ENCODE measurements at places on chromosomes 4 and X.

GRCh38 chr4:155037031-155037430 is 171.4 kb upstream of the NPY2R start:
- no peak for DNase-seq

DNA sequence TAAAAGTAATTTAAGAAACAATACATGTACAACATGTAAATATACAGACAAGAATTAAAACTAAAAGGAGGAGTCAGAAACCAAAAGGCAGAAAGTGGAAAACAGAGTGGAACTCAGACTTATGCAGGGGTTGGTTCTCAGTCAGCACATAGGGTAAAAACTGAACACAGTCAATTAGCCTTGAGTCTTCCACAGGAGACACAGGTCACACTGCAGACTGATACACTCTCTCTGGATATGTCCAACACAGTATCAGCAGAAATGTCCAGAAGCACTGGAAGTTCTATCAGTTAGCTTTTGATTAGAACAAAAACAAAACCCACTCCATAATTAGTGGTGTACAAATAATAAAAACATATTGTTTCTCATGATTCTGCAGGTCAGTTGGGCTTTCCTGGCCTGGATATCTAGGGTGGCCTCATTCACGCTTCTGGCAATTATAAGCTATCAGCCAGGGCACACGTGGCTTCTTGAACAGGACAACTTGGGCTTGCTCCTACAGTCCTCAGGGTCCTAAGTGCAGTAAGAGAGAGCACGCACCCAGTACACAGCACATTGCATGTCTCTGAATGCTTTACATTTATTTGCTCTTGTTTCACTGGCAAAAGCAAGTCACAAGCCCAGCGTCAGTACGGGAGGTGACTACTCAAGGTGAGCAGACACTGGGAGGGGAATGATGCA is 21.6 kb downstream of the TEC start:
- no peak for DNase-seq

DNA sequence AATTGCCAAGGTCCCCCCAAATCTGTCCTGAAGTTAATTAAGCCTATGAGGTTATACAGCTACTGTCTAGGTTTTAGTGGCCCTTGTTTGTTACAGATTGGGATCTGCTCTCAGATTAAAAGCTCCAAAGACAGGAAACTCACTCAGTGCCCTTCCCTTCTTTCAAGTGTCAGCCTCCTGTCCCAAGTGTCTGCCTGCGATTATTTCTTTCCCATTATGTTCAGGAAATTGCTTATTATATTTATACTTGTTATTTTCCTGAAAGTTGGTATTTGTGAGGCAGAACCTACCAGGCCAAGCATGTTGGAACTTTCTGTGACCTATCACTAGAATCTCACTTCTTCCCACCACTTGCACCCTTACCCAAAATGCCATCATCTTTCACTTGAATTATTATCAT is 173.2 kb downstream of the AREG start:
- no peak for DNase-seq

DNA sequence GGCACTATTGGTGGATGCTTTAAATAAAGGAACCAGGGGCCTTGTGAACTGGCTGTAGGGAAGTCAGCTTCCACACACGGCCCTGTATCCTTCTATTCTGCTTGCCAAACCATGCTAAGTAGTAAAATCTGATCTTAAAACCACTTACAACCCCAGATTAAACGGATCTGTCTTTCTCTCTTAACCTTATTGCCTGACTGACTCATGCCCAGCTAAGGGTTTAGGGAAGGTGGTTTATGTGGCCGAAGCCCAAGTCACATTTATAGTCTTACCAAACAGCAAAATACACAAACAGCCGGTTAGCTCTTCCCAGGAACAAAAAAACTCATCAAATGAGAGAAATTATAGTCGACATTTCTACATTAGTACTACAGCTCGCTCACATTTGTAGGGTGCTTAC is 988.4 kb upstream of the TENM3 start:
- no peak for DNase-seq

DNA sequence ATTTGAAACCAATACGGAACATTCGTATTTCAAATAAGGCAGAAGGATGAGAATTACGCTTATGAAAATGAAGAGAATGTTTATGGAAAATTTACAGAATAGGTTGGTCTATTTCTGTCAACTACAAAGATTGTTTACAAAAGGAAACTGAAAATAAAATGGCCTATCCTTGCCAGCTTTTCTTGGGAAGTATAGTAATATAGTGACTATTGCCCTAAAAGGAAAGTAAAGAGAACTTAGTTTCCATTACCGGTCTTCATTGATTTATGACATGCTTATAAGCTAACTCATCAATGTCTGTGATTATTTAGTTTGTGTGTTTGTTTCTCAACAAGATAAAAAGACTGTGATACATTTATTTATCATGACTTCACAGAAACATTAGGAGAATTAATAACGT is 2.9 kb upstream of the SPRY1 start:
- no peak for DNase-seq

- DNase-seq: no peak
Observed at GRCh38 chr4:113452868-113453620, 308.5 kb downstream of the CAMK2D start.

GRCh38 chrX:19825271-19825670 is 62.1 kb downstream of the SH3KBP1 start:
- no peak for DNase-seq

DNA sequence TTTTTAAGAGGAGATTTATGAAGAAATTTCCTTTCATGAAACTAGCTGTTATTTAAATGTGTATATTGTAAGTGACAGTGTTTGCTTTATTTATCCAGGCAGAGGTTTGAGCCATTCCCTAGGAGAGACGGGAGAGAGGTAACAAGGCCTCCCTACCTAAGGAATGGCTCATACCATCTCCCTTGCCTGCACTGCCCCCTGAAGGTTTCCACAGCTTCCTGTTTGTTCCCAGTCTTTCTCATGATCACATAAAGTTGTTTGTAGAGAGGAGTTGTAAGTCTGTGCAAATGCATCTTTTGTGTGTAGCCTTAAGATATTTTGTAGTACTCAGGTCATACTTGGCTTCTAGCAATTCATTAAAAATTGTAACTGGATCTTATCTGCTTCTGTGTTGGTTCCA is 1504.5 kb upstream of the PCDH10 start:
- DNase-seq: no peak

DNA sequence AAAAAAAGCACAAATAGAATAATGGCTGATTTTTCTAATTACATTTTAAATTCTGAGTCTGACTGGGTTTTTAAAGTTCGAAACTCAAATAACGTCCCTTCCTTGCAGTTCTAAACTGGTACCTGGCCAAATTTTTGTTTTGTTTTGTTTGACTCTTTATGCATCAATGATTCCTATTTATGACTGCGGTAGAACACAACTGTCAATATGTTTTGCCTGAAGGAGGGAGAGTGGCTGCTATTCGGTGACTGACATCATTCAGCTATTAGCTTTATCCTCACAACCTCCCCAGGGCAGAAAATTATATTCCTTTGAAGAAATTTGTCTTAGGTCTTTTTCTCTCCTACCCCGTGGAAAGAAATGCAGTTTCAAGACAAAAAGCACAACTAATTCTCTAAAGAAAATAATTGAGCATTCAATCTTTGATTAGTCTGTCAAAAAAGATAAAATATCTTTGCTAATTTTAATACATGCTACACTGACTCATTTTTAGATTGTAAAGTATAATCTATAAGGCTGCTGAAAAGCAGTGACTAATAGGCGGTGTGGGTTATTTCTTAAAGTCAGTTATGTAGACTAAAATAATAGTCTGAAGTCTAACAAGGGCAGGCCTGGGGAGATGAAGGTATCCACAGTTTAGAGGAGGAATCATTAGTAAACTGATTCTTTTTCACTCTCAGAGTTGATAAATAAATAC is 61.9 kb downstream of the TMEM150C start:
- no peak for DNase-seq

DNA sequence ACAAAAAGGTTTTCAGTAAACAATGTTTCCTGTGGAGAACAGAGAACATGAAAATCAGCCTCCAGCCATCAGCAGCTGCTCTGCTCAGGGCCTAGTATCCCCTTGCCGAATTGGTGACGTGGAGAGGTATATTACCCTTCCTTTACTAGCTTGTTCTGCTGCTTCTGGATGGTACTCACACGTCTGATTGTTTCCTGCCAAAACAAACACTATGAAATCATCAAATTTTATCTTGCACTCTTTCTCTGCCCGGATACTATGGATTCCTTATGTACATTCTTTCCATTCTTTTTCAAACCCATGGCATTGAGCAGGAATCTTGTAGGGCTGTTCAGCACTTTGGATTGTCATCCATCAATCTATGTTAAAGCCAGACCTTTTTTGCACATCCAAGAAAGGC is 18.8 kb upstream of the METAP1 start:
- DNase-seq: no peak

- DNase-seq: no peak
Observed at GRCh38 chr4:52248820-52249219, 197.7 kb downstream of the SPATA18 start.

- DNase-seq: no peak
Observed at GRCh38 chrX:11261260-11261659, 32.0 kb upstream of the AMELX start.

GRCh38 chr4:68907245-68907644 is 44.4 kb downstream of the UGT2A3 start:
- no peak for DNase-seq

GRCh38 chrX:125205918-125206665 is 113.6 kb upstream of the TEX13C start:
- peak; percentile 69 for DNase-seq

DNA sequence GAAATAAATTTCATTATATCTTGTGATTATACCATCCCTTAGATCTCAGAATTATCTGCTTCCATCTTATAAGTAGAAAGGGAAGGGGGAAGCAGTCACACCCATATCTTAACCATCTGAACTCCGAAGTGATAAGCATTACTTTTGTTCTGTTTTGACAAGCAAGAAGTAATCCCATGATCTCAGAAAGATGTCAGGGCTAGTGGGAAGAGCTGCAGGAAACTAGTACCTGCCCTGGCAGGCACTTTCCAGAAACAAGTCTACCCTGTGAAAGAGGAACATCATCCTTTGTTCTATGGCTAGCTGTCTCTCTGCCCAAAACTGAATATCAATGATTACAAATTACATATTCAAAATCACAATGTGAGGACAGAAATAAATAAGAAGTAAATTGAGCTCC is 244.4 kb downstream of the SPOCK3 start:
- no peak for DNase-seq

- DNase-seq: no peak
Observed at GRCh38 chr4:59655996-59656395, 1544.1 kb upstream of the ADGRL3 start.

DNA sequence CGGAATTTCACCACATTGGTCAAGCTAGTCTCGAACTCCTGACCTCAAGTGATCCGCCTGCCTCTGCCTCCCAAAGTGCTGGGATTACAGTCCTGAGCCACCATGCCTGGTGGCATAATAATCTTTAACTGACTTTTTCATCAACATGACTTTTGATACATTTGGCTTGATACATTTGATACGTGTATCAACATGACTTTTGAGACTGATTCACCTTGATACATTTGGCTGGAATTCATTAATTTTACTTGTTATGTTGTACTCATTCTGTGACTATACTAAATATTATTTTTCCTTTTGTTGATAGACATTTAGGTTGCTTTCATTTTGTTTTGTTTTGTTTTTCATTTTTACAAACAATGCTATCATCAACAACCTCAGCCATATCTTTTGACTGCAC is 6.3 kb downstream of the TMEM154 start:
- DNase-seq: no peak

DNA sequence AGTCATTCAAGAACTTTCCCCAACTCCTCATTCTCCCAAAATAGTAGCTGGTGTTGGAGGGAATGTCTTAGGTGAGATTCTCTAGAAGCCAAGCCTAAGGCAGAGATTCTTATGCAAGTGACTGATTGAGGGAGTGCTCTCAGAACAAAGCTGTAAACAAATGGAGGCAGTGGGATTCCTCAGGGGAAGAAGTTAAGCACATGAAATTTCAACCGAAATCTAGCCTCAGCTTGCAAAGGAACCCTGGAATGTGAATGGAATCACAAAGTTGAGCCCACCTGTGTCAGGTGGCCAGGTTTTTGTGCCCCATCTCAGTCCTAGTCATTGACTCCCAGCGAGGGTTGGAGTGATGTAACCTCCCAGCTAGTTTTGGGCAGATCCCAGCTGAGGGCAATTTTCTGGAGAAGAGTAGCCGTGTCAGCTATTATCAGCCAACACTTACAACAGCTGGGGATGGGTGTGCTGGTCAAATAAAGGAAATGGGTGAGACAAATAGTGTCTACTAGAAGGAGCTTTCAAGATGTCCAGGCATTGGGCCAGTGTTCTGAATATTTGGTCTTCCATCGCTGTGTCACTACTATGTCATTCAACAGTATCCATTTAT is 29.7 kb upstream of the FGF2 start:
- no peak for DNase-seq

DNA sequence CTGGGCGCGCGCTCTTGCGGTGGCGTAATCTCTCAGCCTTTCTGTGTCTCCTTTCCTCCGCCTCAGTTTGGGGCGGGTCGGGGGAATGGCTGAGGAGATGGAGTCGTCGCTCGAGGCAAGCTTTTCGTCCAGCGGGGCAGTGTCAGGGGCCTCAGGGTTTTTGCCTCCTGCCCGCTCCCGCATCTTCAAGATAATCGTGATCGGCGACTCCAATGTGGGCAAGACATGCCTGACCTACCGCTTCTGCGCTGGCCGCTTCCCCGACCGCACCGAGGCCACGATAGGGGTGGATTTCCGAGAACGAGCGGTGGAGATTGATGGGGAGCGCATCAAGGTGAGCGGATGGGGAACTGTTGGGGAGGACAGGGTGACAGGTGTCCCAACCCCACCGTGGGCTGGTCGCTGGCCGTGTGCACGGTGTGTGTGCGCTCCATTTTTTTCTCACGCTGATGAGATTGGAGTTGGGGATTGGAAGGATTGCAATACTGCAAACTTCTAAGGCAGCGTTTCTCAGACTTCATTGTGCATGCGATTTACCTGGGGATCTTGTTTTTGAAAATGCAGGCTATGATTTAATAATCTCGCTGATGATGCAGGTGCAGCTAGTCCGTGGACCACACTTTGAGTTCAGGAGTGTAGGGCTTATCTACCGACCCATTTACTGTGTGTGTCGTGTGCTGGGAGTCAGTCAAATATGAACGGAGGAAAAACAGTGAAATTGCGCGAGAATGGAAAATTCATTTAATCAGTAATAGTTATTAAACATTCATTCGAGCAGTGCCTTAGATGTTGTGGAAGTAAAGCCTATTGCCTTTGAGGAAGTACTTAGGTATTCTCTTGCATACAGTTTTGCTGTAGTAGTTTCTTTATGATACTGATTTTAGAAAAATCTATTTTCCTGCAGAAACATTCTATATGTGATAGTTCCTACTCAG is at the start of gene RAB33B:
Gene RAB33B (plus strand): TSS at position 11 of the 935 bp plus-strand sequence. CDS start 75 bp downstream, at position 86.
- DNase-seq: no peak

DNA sequence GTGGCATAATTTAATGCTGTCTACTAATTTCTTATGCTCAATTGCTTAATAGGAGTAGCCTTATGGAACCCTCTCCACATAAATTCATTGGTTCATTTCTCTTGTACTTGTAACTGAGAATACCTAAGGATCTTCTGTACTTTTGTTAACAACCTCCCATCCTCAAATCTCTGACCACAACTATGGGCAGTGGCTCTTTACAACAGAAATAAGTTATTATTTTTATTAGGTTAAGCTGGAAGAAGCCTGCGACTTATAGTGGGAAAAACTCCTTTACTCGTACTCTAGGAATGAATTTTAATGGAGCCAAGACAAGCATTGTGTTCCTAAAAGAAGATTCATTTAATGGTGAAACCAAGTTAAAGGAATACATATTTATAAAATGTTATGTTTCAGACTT is 337.1 kb upstream of the CTSO start:
- DNase-seq: no peak

- DNase-seq: no peak
Observed at GRCh38 chrX:153494541-153495361, at the start of gene BGN. Gene BGN (plus strand): TSS chrX:153494980. CDS start chrX:153504632, 9,652 bp downstream.

All from NCI-H774 (cell line).